ENCODE measurements at places on chromosomes 11 and 22.

DNA sequence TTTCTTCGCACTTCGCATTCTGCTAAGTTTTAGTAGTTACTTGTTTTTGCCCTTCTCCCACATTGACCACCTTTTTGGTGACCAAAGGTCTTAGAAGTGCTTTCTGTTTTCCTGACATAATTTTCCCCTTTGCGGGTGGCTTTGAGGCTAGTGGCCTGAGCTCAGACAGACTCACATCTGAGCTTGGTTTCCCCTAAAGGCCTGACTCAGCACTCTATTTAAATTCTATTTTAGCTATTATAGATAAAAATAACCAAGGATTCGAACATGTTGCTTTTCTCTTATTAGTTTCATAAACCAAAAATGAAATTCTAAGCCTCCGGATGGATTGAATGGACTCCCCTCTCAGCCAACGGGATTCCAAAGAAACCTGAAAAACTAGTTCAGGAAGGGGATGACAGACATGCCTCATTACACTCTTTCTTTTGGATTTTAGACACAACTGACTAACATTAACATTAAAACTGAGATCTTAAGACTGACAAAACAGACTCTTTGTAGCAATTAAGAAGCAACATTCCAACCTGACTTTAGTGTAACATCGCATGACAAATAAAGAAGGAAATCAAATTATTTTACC lies 258.5 kb downstream of the LUZP2 start:
- no peak for DNase-seq

- no peak for DNase-seq
Measured at GRCh38 chr11:121365304-121365703, 72.7 kb downstream of the SC5D start.

GRCh38 chr22:38208551-38208968 lies 6.8 kb downstream of the MAFF start:
- no peak for DNase-seq

DNA sequence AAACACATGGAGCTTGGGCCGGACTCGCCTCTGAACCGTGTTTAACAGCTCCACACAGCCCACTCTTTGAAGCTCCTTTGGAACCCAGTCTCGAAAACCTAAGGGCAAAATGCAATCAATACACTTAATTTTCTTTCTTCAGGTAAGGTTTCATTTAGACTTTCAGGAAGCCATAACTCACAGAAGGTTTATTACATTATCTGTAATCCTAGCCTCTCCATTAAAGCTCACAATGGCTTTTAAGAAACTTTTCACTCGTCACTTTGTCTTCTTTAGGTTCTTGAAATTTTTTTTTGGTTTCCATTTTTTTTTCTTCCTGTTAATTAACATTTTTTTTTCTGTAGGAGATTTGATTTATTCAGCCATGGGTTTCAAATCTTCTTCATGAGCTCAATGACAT lies 91.3 kb downstream of the ARL14EP start:
- DNase-seq, result no peak

GRCh38 chr11:125061281-125061680 lies 1.8 kb upstream of the SLC37A2 start:
- DNase-seq, result no peak

DNA sequence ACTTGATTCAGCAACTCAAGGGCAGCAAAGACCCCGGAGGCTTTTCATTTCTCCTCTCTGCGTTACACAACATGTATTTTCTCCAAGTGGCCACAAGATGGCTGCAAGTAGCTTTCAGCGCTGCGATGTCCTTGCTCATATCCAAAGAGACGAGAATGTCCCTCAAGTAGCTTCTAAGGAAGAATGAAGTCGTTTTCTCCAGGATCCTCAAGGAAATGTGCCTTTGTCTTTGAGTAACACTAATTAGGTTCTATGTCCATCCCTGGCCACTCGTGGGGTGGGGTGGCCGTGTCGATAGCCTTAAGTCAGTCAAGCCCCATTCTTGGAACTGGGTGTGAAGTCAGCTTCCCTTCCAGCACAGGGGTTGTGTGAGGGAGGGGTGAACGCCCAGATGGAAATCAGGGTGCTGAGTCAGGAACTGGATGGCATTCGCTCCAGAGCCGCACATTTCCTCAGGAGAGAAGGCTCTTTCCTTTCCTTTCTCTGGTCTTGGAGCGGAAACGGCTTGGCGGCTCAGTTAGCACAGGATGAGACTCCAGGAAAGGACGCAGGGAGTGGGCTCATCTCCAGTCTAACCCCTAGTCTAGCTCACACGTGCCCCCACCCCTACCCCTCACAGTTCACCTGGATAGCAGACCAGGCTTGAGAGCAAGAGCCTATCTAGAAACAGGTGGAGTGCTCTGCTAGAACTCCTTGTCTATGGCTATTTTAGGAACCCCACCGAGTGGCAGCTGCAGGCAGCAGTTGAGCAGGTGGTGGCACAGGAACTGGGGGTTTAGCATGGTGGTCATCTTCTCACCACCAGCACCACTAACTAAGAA lies 44.3 kb downstream of the NNMT start:
- peak; percentile 63 for DNase-seq

DNA sequence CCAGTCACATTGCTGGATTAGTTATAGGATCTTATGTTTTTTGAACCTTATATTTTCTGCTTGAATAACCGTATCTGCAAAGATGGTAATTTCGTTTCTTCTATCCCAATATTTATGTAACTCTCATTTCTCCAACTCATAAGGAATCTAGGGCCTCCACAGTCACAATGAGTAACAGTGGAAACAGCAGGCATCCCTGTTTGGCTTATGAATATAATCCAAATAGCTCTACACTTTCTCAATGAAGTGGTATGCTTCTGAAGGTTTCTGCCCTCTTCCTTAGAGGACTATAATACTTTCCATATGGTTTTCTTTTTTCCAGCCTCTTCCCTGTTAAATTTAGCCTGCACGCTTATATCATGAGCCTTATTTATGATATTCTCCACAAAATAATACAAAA lies 16.5 kb downstream of the ATP6V1E1 start:
- DNase-seq, result no peak

GRCh38 chr11:7548659-7549274 lies 35.0 kb downstream of the PPFIBP2 start:
- no peak for DNase-seq

DNA sequence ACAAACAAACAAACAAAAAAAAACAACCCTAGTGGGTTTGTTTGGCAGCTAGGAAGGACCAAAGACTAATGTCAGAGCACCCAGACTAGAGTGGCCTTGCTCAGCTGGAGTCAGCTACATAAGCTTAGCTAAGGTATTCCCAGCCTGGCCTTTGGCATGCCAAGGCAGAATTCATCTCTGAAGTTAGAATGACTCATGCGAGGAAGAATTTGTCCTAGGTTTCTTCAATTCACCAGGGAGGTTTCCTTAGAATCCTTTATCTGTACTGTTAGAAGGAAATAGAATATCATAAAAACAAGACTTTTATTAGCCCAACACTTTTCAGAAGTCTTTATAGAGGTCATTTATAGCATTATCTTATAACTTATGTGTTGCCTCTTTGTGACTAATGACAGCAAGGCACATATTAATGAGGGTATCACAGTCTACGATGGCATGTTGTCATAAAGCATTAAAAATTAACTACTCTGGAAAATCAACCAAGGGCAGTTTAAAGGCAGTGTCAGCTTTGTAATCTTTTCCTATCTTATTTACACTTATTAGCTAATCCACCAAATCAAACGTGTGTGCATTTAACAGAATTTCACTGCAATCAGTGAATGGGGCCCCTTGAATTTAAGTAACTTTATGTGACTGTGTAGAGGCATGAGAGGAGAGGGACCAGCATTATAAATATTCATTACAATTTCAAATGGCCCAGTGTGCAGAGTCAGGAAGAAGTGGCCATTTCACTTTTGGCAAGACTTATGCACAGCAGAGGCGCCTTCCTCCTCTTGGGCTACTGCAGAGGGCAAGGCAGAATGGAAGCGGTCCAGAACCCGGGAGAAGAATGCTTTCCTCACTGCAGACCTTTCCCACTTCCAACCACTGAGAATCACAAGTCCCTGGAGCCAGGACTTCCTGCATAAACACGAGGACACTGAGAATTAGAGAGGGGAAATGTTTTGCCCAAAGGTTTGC lies 36.3 kb downstream of the SLC5A1 start:
- DNase-seq, result no peak

DNA sequence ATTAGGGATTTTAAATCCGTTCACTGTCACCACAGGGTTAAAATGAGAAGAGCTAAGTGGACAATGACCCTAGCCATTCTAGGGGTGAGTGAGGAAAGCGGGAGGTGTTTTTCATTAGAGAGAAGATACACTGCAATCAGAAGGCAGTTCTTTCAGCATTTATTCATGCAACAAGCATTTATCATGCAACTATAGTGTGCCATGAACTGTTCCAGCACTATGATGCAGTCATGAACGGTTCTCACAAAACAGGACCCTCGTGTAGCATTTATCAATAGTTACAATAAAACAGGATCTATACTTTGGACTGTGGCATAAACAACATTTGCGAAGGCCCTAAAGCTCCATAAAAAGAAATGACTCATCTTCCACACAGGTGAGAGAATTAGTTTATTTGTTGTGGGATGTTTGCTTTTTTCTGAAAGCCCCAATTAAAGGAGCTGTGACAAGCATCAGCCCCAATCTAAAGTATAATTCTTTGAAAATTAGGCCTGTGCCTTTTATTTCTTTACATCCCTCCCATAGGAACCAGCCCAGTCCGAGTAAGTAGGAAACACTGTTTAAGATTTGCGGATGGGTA lies 51.5 kb downstream of the PAMR1 start:
- no peak for DNase-seq

- DNase-seq, result no peak
Measured at GRCh38 chr22:32823024-32823730, 21.7 kb downstream of the TIMP3 start.

GRCh38 chr22:23031786-23032185 lies 38.5 kb upstream of the GNAZ start:
- no peak for DNase-seq

DNA sequence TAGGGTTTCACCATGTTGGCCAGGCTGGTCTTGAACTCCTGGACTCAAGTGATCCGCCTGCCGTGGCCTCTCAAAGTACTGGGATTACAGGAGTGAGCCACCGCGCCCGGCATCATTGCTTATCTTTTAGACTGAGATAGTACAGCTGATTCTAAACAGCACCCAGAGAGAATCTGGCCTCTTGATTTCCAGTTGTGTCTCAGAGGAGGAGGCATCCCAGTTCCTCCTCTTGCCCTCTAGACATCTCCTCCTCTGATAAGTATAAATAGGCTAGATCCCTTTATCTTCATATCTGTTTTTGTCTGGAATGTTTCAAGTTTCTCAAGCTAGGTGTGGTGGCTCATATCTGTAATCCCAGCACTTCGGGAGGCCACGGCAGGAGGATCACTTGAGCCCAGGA lies 7.0 kb downstream of the MARK2 start:
- DNase-seq, result no peak

- no peak for DNase-seq
Measured at GRCh38 chr11:89490981-89491690, at the start of gene NOX4. Gene NOX4, minus strand, starts transcription at chr11:89491375. Its CDS starts 129 bp downstream, at chr11:89491246.

- DNase-seq, result no peak
Measured at GRCh38 chr22:27435844-27436576, 365.5 kb downstream of the MN1 start.

GRCh38 chr22:31846161-31847115 lies 92.6 kb downstream of the DEPDC5 start:
- no peak for DNase-seq

- no peak for DNase-seq
Measured at GRCh38 chr11:24688981-24689380, 192.1 kb downstream of the LUZP2 start.

GRCh38 chr11:113506893-113507292 lies 31.7 kb upstream of the DRD2 start:
- no peak for DNase-seq

DNA sequence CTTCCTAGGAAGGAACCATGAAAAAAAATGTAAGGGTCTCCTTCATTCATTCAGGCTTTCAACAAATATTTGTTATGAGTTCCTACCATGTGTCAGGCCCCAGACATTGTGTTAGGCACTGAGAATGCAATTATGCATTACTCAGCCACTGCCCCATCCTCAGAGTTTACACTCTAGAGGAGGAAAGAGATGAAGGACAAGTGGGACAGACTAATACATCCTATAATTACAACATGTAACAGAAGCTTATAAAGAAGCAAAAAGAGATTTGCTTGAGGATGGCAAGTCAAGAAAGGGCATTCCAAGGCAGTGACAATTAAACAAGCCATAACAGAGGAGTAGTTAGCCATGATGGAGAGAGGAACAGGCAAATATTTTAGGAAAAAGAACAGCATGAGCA lies 78.6 kb downstream of the FAM168A start:
- DNase-seq, result no peak

DNA sequence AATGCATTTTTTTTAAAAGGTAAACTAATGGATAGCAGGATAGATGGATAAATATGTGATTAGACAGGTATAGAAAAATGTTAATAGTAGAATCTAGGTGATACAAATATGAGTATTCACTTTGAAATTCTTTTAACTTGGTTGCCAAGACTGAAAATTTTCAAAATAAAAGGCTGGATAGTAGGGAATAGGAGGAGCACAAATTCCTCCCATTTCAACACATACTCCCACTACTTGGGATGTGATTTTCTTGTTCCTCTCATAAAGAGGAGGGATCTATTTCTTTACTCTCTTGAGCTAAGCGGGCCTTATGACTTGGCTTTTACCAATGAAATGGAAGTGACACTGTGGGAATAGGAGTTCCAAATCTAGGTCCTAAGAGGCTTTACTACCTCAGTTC lies 35.9 kb downstream of the PIK3C2A start:
- DNase-seq, result no peak

DNA sequence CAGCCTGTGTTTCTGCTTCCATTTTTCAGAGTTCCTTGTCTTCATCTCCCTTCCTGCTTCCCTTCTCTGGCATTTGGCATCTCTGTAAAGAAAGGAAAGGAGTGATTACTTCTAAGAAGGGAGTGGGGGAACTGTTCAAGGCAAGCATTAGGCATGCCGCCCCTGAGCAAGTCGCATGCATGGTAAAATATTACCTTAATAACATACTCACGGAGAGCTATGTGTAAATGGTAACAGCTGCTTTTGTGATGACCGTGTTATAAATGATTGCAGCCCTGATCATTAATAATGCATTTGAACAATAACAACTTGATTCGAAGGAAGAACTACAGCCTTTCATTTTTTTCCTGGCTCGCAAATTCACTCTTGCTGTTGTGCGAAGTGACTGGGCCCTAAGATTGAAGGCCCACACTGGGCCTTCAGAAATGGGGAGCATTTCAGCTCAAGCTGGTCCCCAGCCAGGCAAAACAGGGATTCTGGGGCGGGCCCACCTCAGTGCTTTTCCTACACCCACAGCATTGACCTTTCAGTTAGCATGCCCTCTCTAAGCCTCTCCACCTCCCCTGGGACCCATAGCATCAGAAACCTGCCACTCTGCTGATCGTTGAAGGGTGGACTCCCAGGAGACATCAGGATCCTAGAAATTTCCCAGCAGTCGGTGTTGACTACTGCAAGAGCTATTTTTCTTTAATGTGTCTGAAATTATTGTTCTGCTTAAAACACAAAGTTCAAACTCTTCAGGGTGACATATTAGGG lies 263.0 kb upstream of the CADM1 start:
- DNase-seq, result no peak

- no peak for DNase-seq
Measured at GRCh38 chr11:69489031-69489745, 7.7 kb downstream of the LINC01488 start.
